Heart left ventricle (tissue), 16 donors: ENCODE measurements at places on chromosomes 16 and 17. TPM values are rescaled to one million over a fixed set of nuclear protein-coding genes. Genes with fewer than 3 reads are reported as not detected.

- H3K4me1 ChIP-seq, result peaks cover 9% of the 10 kb centered on the region
- no peaks in the 10 kb centered on the region for H3K27me3 ChIP-seq
- peak overlapping the region; percentile 38 for H3K27ac ChIP-seq
- DNase-seq, result no peak
- H3K4me3 ChIP-seq, result no peak overlapping the region
Measured at GRCh38 chr16:30414159-30414558, 6.8 kb downstream of the ZNF771 start.

Gene CCL4
- total RNA-seq, result 23.9 TPM

DNA sequence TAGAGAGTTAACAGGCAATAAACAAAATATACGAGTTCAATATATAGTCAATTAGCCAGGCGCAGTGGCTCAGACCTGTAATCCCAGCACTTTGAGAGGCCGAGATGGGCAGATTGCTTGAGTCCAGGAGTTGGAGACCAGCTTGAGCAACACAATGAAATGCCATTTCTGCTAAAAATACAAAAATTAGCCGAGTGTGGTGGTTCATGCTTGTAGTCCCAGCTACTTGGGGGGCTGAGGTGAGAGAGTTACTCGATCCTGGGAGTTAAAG lies 69.8 kb upstream of the TOB1 start:
- H3K36me3 ChIP-seq, result no peaks in the 10 kb centered on the region
- DNase-seq, result no peak
- peaks cover 6% of the 10 kb centered on the region for H3K4me1 ChIP-seq
- H3K4me3 ChIP-seq, result no peak overlapping the region

- H3K27me3 ChIP-seq, result no peaks in the 10 kb centered on the region
- H3K4me1 ChIP-seq, result no peaks in the 10 kb centered on the region
- H3K36me3 ChIP-seq, result no peaks in the 10 kb centered on the region
- H3K4me3 ChIP-seq, result no peak overlapping the region
Measured at GRCh38 chr17:32253117-32253611, 12.5 kb upstream of the RHBDL3 start.

DNA sequence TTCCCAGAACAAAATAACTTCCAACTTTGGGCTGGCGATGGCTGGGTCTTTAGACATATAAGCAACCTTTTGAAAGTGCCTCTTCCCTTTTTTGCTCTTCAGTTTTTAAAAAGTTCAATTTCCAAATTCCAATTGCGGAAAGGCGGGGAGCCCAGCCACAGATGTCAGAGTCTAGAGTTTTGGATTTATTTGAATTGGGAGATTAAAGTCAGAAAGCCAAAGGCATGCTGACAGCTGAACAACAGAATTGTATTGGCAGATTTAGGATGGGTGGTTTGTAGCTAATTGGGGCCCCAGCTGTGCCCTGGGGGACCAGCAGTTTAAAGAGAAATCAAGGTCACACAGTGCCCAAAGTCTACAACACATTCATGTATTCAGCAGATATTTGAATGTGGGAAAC lies 10.5 kb downstream of the YPEL2 start:
- no peaks in the 10 kb centered on the region for H3K27me3 ChIP-seq
- no peak overlapping the region for H3K27ac ChIP-seq
- no peak for DNase-seq
- H3K4me3 ChIP-seq, result no peak overlapping the region
- peaks cover 12% of the 10 kb centered on the region for H3K4me1 ChIP-seq

Gene PYDC1
- not detected for total RNA-seq

Gene CTRB1
- 3.0 TPM for total RNA-seq
